ENCODE measurements at places on chromosomes 16 and 17.

- no peak for DNase-seq
These were observed 6.7 kb upstream of the BCAR1 start for GRCh38 chr16:75257886-75258806.

- DNase-seq = no peak
These were observed 26.3 kb downstream of the COX10 start for GRCh38 chr17:14095631-14096030.

DNA sequence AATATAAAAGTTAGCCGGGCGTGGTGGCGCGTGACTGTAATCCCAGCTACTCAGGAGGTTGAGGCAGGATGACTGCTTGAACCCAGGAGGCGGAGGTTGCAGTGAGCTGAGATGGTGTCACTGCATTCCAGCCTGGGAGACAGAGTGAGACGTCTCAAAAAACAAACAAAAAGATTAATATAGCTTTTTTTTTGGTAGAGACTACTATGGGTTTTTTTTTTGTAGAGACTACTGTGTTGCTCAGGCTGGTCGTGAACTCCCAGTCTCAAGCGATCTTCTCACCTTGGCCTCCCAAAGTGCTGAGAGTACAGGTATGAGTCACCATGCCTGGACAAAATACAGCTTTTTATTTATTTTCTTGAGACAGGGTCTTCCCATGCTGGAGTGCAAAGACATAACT, 20.2 kb downstream of the ZNRF1 start:
- DNase-seq = no peak

GRCh38 chr16:58048494-58049231, 23.1 kb downstream of the MMP15 start:
- no peak for DNase-seq

DNA sequence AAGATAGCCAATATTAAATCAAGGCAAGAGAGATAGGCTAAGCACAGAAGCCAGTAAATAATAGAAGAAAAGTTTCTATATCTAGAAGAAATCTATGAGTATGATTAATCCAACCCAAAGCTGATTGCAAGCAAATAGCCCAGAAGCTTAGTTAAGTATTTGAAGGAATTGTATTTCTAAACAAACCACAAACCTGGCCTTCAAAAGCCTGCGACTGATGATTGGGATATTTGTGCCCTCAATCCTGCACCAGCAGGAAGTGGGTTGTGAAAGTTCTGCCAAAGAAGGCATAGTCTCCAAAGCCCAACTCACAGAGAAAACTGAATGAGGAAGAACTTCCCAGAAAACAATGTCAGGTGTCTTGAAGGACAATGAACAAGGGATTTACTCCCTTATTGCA, 114.5 kb upstream of the C17orf78 start:
- no peak for DNase-seq

Data from NCI-H1048 (cell line).